Left ventricle myocardium inferior (tissue), 1 donor: ENCODE measurements at places on chromosomes 5 and 9. TPM values are rescaled to one million over a fixed set of nuclear protein-coding genes. Genes with fewer than 3 reads are reported as not detected.

ALDH7A1 gene
- 30.5 TPM for total RNA-seq

EGFLAM gene
- 8.9 TPM for total RNA-seq

KIF4B gene
- not detected for total RNA-seq

PCDHA1 gene
- not detected for total RNA-seq

FAM153A gene
- total RNA-seq, result 0.63 TPM
